ENCODE measurements at places on chromosomes 12 and 14. TPM values are rescaled to one million over a fixed set of nuclear protein-coding genes. Genes with fewer than 3 reads are reported as not detected.

Gene SIX1
- 0.73 TPM for total RNA-seq

Gene CCDC197
- not detected for total RNA-seq

Gene KRT85
- under 0.01 TPM for total RNA-seq

Gene OR4M1
- not detected for total RNA-seq

Gene WDR20
- total RNA-seq: 21.0 TPM

Gene APOF
- total RNA-seq: not detected

Gene NELL2
- total RNA-seq: not detected

Gene C12orf54
- not detected for total RNA-seq

Gene FOXG1
- 0.26 TPM for total RNA-seq

Gene CLEC6A
- total RNA-seq: not detected

Gene P2RX7
- 7.6 TPM for total RNA-seq

DNA sequence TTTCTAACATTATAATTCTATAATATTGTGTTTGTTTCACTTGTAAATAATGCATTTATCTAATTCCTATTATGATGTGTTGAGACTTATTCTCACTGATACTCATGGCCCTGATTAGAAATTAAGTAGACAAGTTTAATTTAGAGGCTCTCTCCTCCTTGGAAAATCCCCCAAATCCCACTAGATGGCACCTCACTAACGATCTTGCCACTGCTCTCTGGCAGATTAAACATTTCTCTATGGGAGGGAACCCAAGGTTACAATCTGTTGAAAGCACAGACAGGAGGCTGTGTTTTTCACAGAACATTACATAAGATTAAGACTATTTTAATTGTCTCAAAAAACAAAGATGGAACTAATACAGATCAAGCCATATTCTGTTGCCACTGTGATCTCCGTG is 318.7 kb downstream of the LRFN5 start:
- no peak for DNase-seq

DNA sequence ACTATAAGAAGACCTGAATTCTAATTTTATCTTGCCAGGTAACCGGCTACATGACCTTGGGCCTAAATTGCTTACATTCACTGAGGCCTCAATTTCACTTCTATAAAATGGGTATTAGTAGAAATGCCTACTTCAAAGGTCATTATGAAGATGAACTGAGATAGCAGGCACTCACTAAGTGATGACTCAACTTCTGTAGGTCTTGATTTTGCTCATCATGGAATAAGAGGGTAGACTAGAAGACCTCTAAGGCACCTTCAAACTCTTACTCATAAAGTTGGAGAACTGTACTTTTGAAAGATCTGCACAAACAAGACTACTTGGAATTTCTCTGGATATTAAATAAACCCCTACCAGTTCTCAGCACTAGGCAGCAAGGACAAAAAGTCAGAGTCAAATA is 39.3 kb upstream of the FRMD6 start:
- no peak for DNase-seq

DNA sequence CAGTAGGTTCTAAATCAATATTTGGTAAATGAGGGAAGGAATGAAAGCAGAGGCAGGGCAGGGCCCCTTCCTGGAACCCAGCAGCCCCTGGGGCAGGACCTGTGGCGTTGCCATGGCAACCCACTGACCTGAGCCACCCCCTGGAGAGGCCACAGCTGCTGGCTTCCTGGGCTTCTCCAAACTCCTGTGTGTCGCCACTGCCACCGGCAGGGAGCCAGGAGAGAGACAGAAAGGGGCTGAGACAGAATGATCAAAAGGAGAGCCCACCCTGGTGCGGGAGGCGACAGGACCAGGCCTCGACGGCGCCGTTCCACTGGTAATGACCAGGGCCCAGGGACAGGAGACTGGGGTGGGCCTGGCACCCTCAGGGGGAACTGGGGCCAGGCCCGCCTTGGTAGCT is 18.2 kb downstream of the RFX4 start:
- no peak for DNase-seq

GRCh38 chr12:119869720-119870119 is 7.4 kb downstream of the CIT start:
- peak; percentile 45 for DNase-seq

DNA sequence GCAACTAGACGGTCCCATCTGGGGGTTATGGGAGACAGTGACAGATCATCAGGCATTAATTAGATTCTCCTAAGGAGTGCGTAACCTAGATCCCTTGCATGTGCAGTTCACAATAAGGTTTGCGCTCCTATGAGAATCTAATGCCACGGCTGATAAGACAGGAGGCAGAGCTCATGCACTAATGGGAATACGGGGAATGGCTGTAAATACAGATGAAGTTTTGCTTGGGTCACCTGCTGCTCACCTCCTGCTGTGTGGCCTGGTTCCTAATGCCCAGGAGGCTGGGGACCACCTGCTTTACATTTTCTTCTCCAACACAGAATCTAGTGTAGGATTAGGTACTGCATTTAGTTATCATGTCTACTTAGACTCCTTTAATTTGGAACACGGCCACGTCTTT is 49.7 kb upstream of the SAV1 start:
- no peak for DNase-seq

GRCh38 chr14:89524990-89525667 is 108.1 kb upstream of the FOXN3 start:
- DNase-seq: no peak

DNA sequence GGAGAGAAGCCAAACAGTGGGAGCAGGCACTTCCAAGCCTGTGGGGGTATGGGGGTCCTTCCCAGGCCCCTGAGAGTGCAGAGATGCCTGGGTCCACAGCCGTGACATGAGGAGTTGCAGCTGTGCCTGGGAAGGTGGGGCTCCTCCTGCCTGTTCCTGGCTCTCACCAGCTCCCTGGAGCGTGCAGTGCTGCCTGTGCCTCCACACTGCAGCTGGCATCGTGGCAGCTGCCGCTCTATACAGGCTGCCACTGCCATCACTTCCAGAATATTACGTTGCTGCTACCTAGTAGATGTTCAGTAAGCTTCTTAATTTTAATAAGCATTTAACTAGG is 223.7 kb downstream of the KCNC2 start:
- no peak for DNase-seq

DNA sequence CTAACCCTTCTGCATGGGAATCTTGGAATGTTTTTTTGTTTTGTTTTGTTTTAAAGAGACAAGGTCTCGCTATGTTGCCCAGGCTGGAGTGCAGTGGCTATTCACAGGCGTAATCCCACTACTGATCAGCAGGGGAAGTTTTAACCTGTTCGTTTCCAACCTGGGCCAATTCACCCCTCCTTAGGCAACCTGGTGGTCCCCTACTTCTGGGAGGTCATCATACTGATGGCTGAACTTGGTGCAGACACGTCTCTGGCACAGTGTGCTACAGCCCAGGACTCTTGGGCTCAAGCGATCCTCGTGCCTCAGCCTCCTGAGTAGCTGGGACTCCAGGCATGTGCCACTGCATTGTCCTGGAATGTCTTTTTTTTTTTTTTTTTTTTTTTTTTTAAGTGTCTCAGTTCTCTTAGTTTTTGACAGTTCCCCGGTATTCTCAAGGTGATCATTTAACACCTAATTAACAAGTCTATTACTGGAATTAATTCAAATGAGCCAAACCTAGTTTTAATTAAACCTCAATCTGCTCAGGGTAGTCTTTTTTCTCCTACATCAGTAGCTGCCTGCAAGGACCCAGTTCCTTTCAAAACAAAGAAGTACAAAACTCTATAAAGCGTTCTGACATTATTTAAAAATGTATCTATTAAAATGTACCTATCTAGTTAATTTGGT is 49.0 kb upstream of the ISM2 start:
- no peak for DNase-seq

GRCh38 chr12:109872-110271 is 43.3 kb downstream of the IQSEC3 start:
- no peak for DNase-seq

GRCh38 chr14:51006781-51007211 is 62.5 kb upstream of the PYGL start:
- DNase-seq: no peak

- no peak for DNase-seq
These were observed 13.7 kb downstream of the PRKCH start for GRCh38 chr14:61335049-61335448.

DNA sequence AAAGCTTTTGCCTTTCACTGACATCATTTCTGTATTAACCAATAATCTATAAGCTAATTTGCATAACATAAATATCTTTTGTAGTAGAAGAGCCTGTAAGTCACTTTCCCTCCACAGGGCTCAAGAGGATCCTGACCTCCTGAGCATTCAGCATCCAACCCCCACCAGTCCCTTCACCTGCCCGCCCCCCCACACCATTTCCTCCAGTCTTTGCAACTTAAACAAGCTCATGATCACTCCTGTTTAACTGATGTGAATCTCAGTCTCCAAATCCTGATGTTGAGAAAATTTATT is 12.0 kb upstream of the CRY1 start:
- DNase-seq: no peak

- no peak for DNase-seq
These were observed 65.6 kb upstream of the CNOT2 start for GRCh38 chr12:70177631-70178030.

GRCh38 chr12:57632958-57633840 is at the start of gene B4GALNT1:
Gene B4GALNT1 (minus strand): TSS chr12:57633201. CDS start chr12:57632132, 1,069 bp downstream.
- no peak for DNase-seq

- no peak for DNase-seq
These were observed 69.3 kb downstream of the ZFC3H1 start for GRCh38 chr12:71594214-71594948.

- DNase-seq: no peak
These were observed 757 bp downstream of the SLC25A3 start for GRCh38 chr12:98594050-98594835.

DNA sequence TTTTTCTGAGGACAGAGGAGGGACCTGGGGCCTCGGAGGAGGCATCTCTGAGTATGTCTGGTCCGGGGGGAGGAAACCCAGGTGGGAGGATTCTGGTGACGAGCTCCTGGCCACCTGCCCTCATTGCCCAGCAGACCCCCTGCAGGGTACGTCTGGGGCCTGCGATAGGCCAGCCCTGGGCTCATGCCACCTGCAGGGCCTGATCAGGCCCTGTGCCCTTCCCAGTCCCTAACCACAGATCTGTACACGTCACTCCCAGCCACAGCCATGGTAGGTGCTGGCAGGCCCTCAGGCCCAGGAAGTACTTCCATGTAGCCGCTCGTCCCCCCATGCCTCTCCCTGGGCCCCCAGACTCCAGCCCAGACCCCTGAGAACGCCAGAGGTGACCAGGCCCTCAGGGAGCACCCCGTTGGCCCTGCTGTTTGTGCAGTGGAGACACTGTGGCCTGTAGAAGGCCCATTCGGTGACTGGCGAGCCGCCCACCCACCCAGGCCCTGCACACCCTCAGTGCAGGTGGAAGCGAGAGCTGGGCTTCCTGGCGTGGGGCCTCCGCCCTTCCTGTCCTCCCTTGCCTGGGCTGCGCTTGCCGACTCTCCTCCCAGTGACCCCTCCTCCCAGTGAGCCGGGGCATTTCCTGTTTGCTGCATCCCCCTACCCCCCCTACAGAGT is 5.7 kb downstream of the INF2 start:
- no peak for DNase-seq

GRCh38 chr12:23535441-23535840 is 414.0 kb downstream of the SOX5 start:
- no peak for DNase-seq

DNA sequence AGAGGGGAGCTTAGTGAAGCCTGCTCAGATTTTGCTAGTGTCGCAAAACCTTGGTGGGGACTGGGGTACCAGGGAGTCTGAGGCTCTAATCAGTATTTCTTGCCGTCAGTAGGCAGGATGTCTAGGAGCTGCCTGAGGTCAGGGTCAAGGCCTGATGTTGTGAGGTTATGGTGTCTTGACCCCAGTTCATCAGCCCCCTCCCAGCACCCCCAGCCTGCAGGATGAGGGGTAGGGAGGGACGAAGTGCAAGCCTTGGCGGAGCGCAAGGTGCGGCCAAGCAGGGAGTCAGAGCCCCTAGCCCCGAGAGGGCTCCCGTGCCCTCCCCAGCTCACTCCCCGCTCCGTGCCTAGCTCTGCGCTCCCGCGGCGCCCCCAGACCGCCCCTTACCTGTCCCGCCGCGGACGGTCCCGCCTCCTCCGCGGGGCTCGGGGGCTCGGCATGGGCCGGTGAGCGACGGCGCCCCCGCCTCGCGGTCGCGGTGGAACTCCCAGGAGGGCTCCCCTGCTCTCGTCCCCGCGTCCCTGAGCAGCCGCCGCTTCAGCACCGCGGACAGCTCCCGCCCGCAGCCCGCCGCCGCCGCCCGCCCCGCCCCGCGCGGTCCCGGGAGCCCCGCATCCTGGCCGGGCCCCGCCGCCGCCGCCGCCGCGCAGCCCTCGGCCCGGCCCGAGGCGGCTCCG is 347 bp downstream of the SYNDIG1L start:
- no peak for DNase-seq

DNA sequence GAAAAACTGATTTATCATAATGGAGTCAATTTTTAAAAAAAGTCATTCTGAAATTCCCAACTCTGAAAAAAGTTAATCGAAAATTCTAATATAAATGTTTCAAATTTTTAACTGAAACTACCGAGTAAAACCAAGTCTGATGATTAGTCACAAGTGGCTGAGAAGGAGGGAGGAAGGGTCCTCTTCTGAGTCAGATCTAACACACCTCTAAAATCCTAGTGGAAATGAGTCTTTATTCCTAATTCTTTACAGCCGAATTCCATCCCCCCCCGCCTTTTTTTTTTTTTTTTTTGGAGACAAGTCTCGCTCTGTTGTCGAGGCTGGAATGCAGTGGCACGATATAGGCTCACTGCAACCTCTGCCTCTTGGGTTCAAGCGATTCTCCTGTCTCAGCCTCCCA is 37.9 kb downstream of the RAD9B start:
- DNase-seq: no peak

GRCh38 chr12:128259556-128260070 is 7.4 kb upstream of the TMEM132C start:
- DNase-seq: no peak

DNA sequence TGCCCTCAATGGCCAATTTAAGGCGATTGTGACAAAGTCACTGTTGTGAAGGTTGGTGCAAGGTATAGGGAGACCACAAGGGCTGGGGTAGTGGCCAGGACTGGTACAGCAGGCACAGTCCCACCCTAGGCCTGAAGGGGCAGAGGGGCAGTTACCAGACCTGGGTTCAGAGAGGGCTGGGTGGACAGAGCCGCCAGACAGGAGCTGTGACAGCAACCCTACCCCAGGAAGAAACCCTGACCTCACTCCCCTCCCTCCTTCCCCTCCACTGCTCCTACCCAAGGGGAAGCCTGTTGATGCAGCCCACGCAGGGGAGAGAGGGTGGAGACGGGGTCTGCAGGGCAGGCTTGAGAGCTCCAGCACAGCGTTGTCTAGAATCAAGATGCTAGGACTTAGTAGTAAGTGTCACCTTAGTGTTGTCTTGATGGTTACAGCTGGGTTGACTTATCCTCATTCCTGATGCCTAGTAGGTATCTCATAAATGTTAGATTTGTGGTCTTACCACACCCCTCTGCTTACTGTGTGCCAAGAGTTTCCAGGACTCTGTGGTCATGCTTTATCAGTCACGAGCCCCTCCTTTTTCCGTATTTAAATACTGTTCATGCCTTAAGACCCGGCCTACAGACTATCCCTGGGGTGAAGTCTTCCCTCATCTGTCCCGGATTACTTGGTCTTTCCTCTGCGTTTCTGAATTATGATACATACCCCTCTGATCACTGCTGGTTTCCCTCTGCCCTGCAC is 14.4 kb downstream of the EML1 start:
- no peak for DNase-seq

All from pulmonary artery endothelial cell (primary cell).